ENCODE measurements at places on chromosomes 2 and 18.

DNA sequence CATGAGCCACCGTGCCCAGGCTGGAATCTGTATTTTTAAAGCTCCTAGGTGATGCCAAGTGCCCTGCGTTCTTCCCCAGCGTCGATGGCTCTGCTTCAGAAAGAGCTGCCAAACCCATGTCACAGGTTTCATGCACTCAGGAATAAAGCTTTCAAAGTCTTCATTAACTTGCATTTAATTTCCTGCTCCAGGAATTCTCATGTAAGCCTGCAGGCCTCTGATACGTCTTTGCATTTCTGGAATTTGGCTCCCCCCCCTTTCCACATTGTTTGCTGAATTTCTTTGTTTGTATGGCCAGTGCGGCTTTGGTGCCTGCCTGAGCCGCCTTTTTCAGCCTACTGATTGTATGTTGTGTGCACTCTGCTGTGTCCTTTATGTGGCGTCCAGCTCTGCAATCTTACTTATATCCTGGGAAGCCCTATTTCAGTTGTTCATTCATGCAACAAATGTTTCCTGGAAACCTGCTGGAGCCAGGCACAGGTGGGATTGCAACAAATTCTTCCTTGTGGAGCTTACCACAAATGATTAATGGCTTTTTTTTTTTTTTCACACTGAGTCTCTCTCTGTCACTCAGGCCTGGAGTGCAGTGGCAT is 17.9 kb upstream of the OTOF start:
- no peak for DNase-seq

GRCh38 chr2:140085674-140086073 is 1305.5 kb upstream of the NXPH2 start:
- DNase-seq = no peak

- no peak for DNase-seq
Measured at GRCh38 chr2:173602153-173602795, 247.6 kb downstream of the CDCA7 start.

DNA sequence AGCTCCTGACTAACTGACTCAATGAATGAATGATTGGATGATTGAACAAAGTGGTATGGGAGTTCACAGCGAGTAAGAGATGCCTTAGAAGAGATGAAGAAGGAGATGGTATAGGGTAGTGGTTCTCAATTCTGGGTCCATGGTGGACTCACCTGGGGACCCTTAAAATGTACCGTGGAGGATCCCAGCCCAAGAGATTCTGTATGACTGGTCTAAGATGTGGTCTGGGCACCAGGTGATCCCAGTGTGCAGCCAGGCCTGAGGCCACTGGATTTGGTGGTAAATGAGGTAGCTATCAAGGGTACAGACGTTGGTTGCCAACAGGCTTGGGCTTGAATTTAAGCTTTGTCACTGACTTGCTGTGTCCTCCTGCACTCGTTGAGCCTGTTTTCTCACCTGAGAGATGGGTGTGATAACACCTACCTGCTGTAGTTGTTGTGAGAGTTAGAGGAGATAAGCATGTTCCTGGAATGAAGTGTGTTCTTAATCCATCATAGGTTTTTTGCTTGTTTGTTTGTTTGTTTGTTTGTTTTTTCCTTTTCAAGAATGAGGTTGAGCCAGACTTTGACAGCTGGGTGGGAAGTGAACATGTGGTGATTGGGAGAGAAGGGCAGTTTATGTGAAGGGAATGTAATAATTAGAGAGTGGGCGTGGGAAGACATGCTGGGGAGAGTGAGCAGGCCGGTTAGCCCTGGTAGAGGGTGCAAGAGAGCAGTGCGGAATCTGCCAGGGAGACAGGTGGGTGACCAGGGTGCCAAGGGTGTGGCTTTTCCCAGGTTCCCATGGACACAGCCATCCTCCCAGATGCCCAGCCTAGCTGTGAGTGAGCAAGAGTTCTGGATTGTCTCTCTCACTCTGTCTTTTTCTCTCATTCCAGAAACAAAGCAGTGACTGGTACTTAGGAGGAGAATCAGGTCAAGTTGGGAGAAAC is 31.4 kb upstream of the IL1B start:
- DNase-seq = no peak

- DNase-seq = no peak
Measured at GRCh38 chr2:223594259-223594658, 7.9 kb downstream of the SCG2 start.

DNA sequence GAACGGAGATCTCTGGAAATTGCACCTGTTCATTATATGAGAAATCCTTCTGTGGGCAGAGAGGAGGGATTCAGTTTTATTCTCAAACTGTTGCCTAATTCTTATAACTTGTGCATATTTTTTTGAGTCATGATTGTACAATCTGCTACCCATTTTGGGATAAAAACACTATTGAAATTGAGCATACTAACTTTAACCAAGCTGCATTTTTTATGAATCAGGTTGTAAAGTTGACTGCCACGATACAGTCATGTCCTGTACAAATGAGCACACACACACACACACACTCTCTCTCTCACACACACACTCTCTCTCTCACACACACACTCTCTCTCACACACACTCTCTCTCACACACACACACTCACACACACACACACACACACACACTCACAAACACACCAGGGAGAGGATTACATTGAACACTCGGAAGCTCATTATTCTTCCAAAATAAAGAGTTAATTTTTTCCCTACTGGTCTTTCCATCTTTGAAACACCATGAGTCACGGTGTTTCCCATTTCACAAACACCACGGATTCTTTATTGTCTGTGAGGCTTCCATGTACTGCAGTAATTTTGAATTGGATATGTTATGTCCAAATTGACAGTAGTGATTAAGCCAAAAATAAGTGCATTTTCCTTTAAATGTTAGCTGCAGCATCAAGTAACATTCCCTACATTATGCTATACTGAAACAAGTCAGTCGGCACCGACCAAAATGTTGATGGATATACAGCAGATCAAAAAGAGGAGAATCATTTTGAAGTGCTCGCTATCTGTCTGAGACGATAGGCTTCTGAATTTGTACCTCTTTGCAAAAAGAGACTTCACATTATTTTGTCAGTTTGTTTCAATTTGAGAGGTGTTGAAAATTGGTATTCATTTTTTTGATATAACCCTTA is 216.9 kb downstream of the ARHGAP15 start:
- DNase-seq = no peak

DNA sequence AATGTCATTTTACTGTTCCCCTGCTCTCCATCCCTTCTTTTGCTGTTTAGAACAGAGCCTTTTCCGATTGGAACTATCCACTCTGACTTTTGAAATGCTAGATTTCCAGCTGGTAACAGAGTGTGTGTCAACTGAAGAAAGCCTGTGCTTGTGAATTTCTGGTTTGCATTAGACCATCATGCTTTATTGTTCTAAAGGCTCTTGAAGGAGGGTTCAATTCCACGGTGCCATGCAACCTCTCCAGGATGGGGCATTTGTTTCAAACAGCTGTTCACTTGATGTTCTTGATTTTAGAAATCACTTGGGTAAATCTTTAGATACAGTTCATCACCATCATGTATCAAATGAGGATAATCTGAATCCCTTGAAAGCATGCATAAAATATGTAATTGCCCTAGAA is 156.7 kb downstream of the QPCT start:
- no peak for DNase-seq

- DNase-seq = no peak
Measured at GRCh38 chr2:44107086-44107740, 61.5 kb upstream of the PPM1B start.

GRCh38 chr2:139033300-139033699 is 253.1 kb upstream of the NXPH2 start:
- DNase-seq = no peak

- DNase-seq = no peak
Measured at GRCh38 chr2:238238766-238239542, 884 bp downstream of the HES6 start.

- DNase-seq = no peak
Measured at GRCh38 chr2:31504311-31504710, 76.4 kb downstream of the SRD5A2 start.

DNA sequence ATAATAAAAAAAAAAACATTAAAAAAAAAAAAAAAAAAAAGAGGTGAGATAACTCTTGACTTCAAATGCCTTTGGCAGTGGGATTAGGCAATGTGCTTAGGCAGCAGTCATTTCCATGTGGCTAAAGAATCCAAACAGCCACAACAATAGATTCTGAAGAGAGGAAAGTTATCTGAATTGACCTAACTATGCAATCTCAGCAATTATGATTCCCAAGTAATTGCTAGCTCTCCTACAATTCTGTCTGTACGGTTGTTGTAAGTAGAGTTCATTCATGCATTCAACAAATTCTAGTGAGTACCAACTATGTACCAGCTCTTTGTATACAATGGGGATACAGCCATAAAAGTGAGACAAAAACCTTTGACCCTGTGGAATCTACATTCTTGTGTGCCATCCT is 3.6 kb downstream of the SRD5A2 start:
- no peak for DNase-seq

DNA sequence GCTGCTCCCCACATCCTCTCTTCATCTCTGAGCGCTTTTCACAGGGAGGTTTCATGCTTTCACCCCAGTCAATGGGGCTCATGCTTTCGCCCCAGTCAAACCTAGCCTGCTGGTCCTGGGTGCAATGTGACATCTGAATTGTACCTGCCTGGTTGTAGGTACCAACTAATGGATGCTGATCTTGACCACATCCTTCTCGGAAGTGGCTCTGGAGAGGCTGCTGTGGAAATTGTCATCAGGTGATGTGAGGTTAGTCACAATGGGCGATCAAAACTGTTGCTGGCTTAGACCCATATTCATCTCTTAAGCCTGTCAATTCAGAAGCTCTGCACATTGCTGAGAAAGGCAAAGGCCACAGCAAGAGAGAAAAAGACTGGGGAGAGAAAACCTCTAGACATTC is 32.7 kb upstream of the ALKAL2 start:
- DNase-seq = no peak

- no peak for DNase-seq
Measured at GRCh38 chr2:76669966-76670465, 852.2 kb downstream of the LRRTM4 start.

- no peak for DNase-seq
Measured at GRCh38 chr2:181036445-181036844, 56.0 kb downstream of the UBE2E3 start.

GRCh38 chr2:63818271-63818670 is 23.4 kb upstream of the UGP2 start:
- no peak for DNase-seq

- DNase-seq = no peak
Measured at GRCh38 chr2:69514406-69514805, 77.2 kb upstream of the NFU1 start.

GRCh38 chr2:130916438-130916705 is 79.7 kb downstream of the ARHGEF4 start:
- DNase-seq = no peak

DNA sequence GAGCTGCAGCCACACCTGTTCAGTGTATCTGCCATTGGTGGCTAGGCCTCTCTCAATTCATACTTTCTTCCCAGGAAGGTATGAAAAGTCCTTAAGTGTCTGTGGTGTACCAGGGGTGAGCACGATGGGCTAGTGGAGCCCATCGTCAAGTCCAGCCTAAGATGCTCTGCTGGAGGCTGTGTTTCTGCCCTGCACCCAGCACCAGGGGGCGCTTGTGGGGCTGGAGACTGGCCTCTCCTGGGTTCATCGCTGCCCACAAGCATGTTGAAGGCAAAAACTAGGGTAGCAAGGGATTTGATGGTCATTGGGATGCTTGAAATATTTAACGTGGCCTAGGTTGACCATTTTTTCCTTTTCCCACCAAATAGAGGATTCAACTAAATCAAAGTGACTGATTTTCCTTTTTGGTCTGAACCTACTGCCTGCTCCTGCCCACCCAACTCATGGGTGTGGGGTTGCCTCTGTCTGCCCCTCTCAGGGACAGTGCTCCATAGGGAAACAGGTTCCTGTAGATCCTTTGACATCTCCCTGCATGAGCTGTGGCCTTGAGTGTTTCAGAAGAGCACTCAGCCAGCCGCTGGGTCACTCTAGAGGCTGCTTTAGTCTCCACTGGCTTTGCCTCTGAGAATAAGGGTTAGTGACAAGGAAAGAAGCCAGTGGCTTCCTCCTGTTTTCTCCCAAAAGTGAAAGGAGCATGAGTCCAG is 59.0 kb downstream of the TPGS2 start:
- DNase-seq = no peak

DNA sequence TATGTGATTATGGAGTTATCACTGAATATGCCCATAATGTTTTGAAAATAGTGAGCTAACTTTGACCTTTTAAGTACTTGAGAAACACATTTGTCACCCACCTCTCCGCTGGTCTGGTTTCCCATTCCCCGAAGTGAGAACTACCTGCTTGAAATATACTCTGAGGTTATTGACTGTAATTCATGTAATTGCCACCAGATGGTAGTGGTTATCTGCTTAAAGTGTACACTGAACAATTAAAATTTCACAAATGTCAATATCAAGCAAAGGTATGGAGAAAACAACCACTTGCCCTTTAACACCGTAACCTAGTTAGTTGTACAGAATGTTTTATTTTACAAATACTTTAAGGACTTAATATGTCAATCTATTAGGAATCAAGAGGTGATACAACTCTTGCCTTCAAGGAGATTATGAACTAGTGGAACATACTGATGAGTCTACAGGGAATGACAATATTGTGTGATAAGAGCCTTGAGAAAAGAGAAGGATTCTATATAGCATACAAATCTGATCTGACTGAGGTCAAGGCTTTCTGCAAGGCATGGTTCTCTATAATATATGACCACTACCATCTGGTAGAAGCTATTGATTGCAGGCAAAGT is 316.8 kb upstream of the KCNH7 start:
- no peak for DNase-seq

GRCh38 chr18:50651334-50651733 is 91.4 kb downstream of the MAPK4 start:
- no peak for DNase-seq

- no peak for DNase-seq
Measured at GRCh38 chr2:73981081-73982001, 3.4 kb upstream of the TET3 start.

Measured in stimulated activated CD8-positive, alpha-beta memory T cell treated with anti-CD3 and anti-CD28 coated beads, Interleukin-4, amount 100 ng/mL, for 1 hour (primary cell).